NCI-H1092 treated with DMSO at 0.1 percent for 48 hours (cell line): ENCODE measurements at places on chromosomes 11 and 22.

GRCh38 chr22:37804352-37804880, 3.3 kb upstream of the GCAT start:
- no peak for DNase-seq

- DNase-seq: no peak
Observed at GRCh38 chr22:30368420-30368819, 11.6 kb downstream of the CCDC157 start.

- no peak for DNase-seq
Observed at GRCh38 chr11:86934582-86934900, 20.7 kb downstream of the FZD4 start.

DNA sequence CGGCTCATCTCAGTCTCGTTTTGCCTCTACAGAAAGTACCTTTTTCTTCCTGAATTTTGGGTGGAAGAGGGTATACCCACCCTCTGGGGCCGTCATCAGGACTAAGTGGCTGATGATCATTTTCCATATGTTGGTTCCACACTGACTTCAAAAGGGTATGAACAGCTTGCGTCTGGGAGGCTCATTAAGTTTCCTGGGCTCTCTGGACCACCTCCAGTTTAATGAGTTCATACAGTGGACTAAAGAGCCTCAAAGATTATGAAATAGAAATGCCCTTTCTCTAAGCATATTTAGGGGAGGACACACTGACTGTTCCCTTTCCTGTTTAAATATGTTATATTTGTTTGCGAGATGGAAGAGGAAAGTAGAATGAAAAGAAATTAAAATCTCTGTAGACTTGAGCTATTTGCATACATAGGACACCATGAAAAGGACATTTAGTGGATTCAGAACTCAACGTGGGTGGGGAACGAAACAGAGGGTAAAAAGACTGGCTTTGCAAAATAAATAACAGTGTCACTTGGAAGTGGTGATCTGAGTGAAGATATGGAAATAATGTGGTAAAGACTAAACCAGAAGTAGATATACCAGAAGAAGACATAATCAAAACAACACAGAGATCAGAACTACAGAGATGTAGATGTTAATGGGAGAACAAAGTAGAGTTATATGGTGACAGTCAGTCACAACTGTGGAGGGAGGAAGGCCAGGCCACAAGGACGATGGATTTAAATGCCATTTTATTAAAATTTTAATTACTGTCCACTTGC, 18.7 kb downstream of the LDLRAD3 start:
- no peak for DNase-seq

GRCh38 chr11:70735976-70736375, 337.6 kb downstream of the CTTN start:
- no peak for DNase-seq
